HepG2 (cell line): ENCODE measurements at places on chromosomes 5 and 9.

GRCh38 chr9:24936117-24936516, 390.4 kb upstream of the IZUMO3 start:
- no peaks in the 10 kb centered on the region for H3K27me3 ChIP-seq
- H3K4me3 ChIP-seq, result no peak overlapping the region

GRCh38 chr5:96823900-96824380, 16.2 kb upstream of the ERAP1 start:
- no peaks in the 10 kb centered on the region for H3K36me3 ChIP-seq
- no peak overlapping the region for H3K27ac ChIP-seq
- DNase-seq, result peak; percentile 25
- no peaks in the 10 kb centered on the region for H3K27me3 ChIP-seq

GRCh38 chr5:13278811-13279210, 665.7 kb downstream of the DNAH5 start:
- H3K36me3 ChIP-seq, result no peaks in the 10 kb centered on the region
- no peak overlapping the region for H3K4me3 ChIP-seq
- DNase-seq, result no peak
- no peak overlapping the region for H3K27ac ChIP-seq
- H3K4me1 ChIP-seq, result no peaks in the 10 kb centered on the region
- H3K27me3 ChIP-seq, result no peaks in the 10 kb centered on the region

- no peak overlapping the region for H3K4me3 ChIP-seq
- H3K36me3 ChIP-seq, result no peaks in the 10 kb centered on the region
- H3K27me3 ChIP-seq, result no peaks in the 10 kb centered on the region
These were observed 1226.8 kb upstream of the NUDT12 start for GRCh38 chr5:104789366-104789765.
